Naive thymus-derived CD4-positive, alpha-beta T cell (primary cell): ENCODE measurements at places on chromosomes 12 and 14. TPM values are rescaled to one million over a fixed set of nuclear protein-coding genes. Genes with fewer than 3 reads are reported as not detected.

Gene CELA1
- 1.1 TPM for total RNA-seq

- no peak overlapping the region for H3K4me3 ChIP-seq
- no peaks in the 10 kb centered on the region for H3K27me3 ChIP-seq
- no peaks in the 10 kb centered on the region for H3K4me1 ChIP-seq
- DNase-seq = no peak
These were observed 49.5 kb downstream of the SUPT16H start for GRCh38 chr14:21334202-21334906.

GRCh38 chr12:83954956-83955601 lies 957.5 kb downstream of the SLC6A15 start:
- H3K27me3 ChIP-seq = no peaks in the 10 kb centered on the region
- H3K4me3 ChIP-seq = no peak overlapping the region
- H3K27ac ChIP-seq = no peak overlapping the region
- no peaks in the 10 kb centered on the region for H3K4me1 ChIP-seq

GRCh38 chr12:22325218-22325617 lies 9.3 kb downstream of the ST8SIA1 start:
- H3K4me3 ChIP-seq = no peak overlapping the region

GRCh38 chr14:95355422-95355821 lies 35.7 kb upstream of the CLMN start:
- no peak overlapping the region for H3K4me3 ChIP-seq
- H3K4me1 ChIP-seq = no peaks in the 10 kb centered on the region
- no peak overlapping the region for H3K27ac ChIP-seq
- no peaks in the 10 kb centered on the region for H3K27me3 ChIP-seq
- no peak for DNase-seq

GRCh38 chr12:107429006-107429705 lies 256.4 kb upstream of the PWP1 start:
- H3K27me3 ChIP-seq = no peaks in the 10 kb centered on the region
- no peak overlapping the region for H3K27ac ChIP-seq
- no peaks in the 10 kb centered on the region for H3K36me3 ChIP-seq
- no peak overlapping the region for H3K4me3 ChIP-seq
- no peaks in the 10 kb centered on the region for H3K4me1 ChIP-seq
- no peak for DNase-seq

DNA sequence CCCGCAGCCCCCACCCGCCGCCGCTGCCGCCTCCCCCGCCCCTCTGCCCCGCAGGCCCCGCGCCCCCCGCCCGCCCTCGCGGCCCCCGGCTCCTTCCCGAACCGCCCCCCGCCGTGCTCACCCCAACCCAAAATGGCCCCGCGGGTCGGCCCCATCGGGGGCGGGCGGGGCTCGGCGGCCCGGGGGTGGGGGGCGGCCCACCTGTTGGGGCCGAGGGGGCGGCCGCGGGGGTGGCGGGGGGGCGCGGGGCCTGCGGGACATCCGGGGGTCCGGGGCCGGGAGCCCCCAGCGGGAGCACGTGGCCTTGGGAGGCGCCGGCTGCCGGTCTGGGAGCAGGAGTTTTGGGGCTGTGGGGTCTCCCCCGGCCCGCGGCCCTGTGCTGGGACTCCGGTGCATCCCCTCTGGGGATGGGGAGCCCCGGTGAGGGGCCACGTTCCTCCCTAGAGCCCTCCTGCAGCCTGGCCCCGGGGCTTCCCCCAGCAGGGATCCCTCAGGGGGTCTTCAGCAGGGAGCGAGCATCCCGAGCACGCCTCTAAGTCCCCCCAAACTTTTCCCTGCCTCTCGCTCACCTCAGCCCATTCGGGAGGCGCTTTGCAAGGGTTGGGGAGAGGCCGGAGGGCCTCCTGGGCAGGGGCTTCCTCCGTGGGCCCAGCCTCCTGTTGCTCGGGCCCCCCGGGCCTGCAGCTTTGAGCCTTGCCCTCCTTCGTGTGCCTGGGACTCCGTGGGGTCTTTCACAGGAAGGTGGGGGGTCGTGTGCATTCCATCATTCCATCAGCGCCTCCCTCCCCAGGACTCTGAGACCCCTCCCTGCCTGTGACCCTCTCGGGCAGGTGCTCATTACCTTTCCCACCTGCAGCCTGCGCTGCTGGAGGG lies 710 bp downstream of the MTA1 start:
- H3K27me3 ChIP-seq = no peaks in the 10 kb centered on the region
- peaks cover 4% of the 10 kb centered on the region for H3K36me3 ChIP-seq
- H3K27ac ChIP-seq = peak overlapping the region; percentile 71
- DNase-seq = no peak

DNA sequence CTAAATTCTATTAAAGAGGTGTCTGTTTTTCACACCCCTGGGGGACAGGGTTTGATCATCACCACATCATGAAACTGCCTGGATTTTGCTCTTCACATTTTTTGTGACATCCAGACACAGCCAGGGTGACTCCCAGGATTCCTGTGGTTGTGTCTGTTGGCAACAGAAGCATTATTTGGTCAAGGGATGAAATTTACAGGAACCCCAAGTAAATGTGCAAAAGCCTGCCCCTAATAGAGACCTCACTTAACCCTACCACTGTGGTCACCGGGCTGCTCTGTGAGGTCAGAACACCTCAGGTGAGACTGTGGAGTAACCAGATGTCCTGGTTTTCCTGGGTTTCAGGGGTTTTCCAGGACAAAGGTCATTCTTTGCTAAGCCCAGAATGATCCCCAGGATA lies 103.8 kb downstream of the DAD1 start:
- peaks cover 2% of the 10 kb centered on the region for H3K36me3 ChIP-seq
- H3K4me1 ChIP-seq = no peaks in the 10 kb centered on the region
- H3K4me3 ChIP-seq = peak overlapping the region; percentile 30
- no peak for DNase-seq
- no peaks in the 10 kb centered on the region for H3K27me3 ChIP-seq

DNA sequence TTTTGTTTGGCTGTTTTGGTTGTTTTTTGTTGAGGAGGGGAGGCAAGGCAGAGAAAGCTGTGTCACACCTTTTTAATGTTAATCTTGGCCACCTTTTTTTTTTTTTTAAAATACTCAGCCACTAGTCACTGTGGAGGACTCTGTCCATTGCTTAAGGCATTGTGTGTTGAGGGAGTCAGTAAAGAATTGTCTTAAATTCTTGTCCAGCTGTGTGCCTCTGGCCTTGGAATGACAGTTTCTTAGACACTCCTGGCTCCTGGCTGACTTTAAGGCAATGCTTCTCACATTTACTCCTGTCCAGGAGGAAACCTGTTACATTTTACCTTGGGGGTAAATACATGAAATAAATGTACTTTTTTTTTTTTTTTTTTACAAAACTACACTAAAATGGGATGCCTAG lies 18.1 kb upstream of the SMCO2 start:
- no peak overlapping the region for H3K4me3 ChIP-seq
- no peaks in the 10 kb centered on the region for H3K27me3 ChIP-seq
- no peak overlapping the region for H3K27ac ChIP-seq
- no peaks in the 10 kb centered on the region for H3K4me1 ChIP-seq
